Smooth muscle cell of the brain vasculature (primary cell): ENCODE measurements at places on chromosomes 5 and 9.

GRCh38 chr9:134789168-134789567 is 91.4 kb upstream of the FCN2 start:
- no peak for DNase-seq

GRCh38 chr9:125911861-125912644 is 164.9 kb downstream of the PBX3 start:
- DNase-seq, result no peak

GRCh38 chr9:95715868-95716435 is 159.5 kb upstream of the ERCC6L2 start:
- no peak for DNase-seq

- no peak for DNase-seq
These were observed 195.1 kb downstream of the PCSK5 start for GRCh38 chr9:76085596-76085995.

DNA sequence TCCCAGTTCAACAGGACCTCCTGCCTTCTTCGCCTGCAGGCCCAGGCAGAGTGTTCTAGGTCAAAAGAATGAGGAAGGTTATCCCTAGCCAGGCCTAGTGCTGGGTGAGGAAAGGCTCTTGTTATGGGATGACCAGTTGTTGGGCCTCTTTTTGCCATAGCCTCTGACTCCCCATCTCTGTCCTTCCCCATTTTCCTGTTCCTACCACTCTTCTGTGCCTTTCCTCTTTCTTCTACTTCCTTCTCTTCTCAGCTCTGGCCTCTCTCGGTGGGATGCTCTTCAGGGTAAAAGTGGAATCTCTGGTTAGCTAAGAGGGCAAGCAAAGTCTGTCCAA is 1.2 kb upstream of the PCDH1 start:
- DNase-seq, result no peak
